ENCODE measurements at places on chromosomes 7 and 10.

DNA sequence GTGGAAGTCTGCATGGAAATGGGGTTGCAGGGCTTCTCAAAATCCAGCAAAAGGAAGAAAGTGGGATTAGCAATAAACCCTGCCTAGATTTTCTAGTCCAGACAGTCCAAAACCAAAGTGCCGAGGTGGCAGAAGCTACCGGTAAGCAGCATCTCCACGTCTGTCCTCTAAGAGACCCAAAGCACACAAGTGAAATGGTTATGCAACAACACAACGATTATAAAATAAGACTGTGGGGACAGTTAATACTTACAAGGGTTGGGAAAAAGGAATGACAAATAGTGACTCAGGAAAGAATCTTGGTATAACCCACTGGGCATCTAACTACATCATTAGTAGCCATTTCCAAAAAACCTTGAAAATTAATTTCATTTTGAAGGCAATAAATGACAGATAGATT lies 24.7 kb downstream of the CREB3L2 start:
- no peak for DNase-seq

DNA sequence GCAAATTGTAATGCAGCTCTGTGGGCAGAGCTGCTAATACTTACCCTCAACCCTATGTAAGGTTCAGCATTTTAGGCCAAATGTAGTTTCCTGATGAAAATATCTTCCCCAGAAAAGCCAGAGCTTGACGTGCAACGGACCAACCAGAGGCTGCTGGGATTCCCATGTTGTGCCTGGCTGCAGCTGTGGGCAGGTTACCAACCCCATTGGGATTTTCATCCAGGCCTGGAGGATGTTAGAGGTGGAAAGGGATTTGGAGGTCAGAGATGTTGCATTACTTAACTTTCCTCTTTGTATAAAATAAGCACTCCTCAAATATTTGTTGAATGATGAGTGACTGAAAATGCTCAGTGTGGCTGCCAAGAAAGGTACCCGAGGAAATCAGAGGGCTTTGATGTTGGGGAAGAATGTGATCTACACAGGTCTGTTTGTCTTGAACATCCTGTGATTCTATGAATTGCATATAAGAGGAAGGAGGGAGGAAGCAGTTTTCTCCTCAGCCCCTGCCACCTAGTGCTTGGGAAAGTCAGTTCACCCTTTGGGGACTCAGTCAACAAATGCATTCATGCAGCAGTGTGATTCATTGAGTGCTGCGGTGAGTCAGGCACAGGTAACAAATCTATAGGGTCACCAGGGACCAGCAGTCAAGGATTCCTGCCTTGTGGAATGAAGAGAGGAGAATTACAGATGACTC lies 487.2 kb downstream of the RPS24 start:
- DNase-seq, result no peak

- no peak for DNase-seq
Observed at GRCh38 chr10:110664483-110665420, 20.6 kb downstream of the RBM20 start.

- DNase-seq, result no peak
Observed at GRCh38 chr7:65915921-65916657, 43.2 kb downstream of the VKORC1L1 start.

DNA sequence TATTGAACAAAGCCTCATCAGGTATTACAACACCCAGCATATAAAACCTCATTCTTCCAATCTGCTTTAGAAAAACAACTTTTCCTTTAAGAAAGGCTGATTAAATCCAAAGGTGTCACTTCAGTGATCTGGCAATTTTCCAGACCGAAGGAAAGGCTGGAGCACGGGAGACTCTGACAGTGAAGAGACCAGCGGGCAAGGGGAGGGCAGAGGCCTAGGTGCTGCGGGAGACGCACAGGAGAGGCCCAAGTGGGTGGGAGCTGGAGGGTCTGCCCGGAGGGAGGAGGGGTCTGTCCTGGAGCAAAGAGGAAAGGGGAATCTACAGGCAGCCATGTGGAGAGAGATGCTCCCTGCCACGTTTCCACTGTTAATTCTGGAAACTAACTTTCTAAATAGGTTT lies 24.3 kb upstream of the PPP2R2D start:
- no peak for DNase-seq

GRCh38 chr10:114163062-114163461 lies 10.9 kb downstream of the CCDC186 start:
- no peak for DNase-seq

DNA sequence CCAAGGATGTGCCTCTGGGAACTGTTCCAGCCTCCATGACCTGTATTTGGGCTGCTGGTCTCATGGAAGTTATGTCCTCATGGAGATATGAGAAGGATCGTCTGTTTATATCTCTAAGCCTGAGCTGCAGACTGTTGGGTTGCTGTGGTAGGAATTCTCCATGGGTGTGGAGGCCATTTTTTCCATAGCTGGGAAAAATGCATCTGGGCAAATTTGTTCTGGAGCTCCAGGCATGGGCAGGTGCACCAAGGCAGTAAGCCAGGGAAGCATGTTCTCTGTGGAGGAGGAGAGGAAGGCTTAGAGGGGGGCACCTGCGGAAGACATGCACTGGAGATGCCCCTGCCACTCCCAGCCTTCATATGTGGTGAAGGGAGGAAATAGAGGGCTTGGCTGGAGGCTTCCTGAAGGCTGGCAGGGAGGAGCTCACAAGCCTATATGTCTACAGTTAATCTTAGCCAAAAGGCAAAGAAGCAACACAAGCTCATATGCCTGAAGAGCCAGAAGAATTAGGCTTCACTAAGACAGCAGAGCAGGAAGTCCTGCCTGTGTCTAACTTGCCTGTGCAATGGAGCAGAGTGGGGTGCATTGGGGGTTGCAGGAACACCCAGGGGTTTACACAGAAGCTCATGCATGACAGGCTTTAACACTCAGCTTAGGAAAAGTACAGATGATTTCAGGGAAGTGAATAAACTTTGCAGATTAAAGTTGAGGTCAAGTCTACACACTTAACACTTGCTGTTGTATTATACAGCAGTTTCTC lies 35.1 kb upstream of the CXCL12 start:
- DNase-seq, result no peak

DNA sequence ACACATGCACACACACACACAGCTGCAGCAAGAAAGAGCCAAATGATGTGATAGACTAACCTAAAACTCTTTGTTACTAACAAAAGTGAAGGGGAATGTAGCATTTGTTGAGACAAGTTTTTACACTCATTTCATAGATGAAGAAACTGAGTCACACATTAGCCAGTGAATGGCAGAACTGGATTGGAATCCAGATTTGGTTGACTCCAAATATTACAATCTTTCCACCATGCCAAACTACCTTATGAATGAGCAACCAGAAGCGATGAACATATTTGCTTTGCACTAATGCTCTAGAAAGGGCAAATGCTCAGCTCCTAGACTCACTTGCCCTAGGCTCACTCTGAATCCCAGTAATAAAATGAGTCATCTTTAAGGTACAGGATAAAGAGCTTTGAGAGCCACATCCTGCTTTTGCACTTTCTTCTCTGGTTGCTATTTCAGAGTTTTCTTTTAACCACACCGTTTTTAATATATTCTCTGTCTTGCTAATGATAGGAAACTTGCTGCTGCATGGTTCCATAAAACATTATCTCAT lies 111.9 kb downstream of the GPAM start:
- no peak for DNase-seq

GRCh38 chr10:13117841-13118783 lies 18.1 kb downstream of the OPTN start:
- DNase-seq, result no peak

DNA sequence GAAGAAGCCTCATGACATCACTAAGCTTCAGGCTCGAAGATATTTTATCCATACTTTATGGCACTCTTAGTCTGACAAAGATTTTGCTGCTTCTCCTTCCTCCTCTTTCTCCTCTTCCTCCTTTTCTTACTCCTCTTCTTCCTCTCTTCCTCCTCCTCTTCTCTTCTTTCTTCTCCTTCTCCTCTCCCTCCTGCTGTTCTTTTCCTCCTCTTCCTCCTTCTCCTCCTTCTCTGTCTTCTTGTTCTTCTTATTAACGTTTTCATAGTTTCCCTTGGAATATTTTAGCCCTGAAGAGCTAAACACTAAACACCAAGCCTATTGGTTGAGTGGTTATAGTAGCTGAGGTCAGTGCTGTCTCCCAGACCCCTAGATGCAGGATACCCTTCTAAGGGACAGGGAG lies 137.7 kb downstream of the CREB5 start:
- no peak for DNase-seq

DNA sequence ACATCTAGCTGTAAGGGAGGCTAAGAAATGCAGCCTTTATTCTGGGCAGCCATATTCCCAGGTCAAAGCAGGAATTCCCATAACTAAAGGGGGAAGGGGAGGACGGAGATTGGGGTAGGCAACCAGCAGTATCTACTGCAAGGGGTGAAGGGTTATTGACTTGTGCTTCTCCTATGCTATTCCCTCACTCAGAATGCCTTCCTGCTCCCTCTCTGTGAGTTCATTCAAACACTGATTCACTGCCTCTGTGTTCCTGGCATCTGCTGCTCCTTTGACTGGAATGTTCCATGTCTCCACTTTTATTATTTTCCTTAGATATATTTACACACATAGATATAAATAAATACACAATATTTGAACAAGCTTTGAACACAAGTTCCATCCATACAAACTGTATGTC lies 11.1 kb downstream of the HTR7 start:
- no peak for DNase-seq

- DNase-seq, result peak; percentile 35
Observed at GRCh38 chr10:59907918-59908807, 1.8 kb upstream of the CCDC6 start.

DNA sequence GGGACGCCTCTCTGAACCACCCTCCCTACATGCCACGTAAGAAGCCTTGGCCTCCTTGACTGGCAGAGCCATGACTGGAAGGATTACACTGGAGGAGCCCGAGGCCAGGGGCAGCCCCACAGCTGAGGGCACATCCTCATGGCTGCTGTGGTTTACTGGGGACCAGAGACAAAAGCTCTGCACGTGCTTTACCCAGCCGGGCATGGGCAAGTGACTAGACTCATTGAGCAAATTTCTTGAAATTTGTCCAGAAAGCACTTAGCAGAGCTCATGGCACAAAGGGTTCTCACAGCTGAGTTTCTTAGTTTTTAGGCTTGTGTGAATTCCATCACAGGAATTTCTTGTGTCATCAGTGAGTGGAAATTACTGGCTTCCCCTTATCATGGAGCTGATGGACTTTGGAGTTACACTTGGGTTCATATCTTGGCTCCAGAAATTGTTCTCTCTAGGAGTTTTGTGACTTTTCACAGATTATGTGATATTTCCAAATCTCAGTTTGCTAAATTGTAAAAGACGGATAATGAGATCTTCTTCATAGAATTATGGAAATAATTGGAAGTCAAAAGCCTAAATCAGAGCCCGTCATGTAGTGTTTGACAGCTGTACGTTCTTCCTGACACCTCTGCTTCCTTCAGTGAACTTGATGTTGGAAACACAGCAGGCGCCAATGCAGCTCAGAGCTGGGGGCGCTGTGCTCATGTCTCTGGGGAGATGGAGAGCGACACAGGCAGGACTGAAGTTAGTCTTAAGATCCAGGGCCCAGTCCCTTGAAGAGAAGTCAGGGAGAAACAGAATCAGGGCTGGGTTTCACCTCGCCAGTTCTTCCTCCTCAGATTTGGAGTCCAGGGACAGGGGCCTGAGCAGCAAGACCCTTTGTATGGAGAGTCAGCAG lies 47.7 kb upstream of the MGAM2 start:
- DNase-seq, result no peak

GRCh38 chr10:110717781-110718589 lies 73.8 kb downstream of the RBM20 start:
- DNase-seq, result peak; percentile 37

DNA sequence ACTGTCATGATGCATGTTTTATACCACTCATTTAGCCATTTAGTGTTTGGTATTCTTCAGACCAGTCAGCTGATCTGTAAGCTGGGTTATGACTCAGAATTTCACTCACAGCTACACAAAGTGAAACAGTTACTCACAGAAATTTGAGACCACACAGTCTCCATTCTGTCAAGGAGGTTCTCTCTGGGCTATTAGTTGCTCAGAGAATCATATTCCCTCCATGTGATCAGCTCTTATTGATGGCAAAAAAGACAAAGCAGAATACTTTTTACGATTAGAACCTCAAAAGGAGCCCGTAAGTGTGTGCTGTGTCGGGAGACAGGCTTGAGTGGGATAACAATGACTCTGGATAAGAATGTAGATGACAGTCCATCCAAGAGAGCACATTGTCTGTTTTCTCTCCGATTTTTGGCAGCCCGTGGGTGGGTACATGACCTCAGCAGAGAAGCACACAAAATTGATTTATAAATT lies 277.6 kb upstream of the SORCS1 start:
- no peak for DNase-seq

DNA sequence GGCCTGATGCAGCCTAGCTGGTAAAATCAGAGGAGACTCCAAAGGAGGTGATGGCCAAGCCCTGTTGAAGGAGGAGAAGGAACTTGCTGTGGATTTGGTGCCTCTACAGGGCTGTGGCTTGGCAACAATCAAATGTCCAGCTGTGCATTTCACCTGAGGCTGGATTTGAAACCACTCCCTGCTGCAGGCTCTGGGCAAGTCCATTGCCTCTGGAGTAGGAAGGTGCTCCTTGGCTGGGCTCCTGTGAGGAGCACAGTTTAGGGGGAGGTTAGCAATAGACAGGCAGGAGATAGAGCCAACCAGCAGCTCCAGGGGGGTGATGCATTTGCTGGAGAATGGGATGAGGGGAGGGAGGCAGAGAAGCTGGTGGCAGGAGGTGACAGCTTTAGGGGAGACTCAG lies 26.5 kb downstream of the CDH23 start:
- no peak for DNase-seq

DNA sequence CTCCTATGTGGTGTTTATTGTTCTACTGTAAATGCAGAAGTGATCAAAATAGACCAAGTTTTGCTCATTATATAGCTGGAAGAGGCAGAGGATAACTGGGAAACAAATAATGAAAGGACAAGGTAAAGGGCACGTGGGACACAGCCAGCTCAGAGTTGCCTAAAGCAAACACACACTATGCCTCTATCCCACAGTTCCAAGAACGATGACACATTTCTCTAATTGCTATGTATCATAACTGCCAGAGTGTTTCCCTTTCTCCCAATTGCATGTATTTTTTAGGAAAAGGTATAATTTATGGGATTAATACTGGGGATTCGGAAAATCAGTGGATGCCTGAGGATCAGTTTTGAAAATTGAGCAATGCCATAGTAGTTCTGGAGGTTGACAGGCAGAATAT lies 49.0 kb downstream of the CCDC71L start:
- no peak for DNase-seq

DNA sequence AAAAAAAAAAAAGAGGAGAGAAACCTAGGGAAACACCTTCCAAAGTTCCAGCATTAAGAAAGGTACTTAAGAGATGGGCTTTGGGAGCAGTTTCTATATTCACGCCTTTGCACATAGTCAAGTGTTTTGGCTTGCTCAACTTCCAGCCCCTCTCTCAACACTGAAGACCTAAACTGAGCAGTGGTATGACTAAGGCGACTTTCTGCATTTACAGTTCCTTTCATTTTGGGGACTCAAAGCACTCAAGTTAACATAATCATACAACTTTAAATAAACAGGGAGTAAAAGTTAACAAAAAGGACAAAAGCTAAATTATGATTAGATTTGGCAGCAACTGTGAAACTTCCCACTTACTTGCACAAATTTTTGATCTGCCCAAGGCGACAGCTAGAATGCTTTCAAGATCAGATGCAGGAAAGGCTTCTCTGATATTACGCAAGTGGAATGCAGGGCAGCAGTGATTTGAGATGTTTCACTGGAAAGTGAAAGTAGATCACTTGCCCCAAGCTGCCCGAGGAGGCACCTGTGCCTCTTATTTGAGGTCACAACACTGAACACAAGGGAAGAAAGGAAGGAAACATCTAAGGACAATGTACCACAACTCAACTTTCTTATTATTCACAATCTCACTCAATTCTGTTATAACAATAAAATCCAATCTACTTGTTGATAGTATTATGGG lies 199.5 kb downstream of the SKAP2 start:
- DNase-seq, result peak; percentile 10

GRCh38 chr7:50589364-50589763 lies 24.2 kb upstream of the DDC start:
- no peak for DNase-seq

All from CD4-positive, alpha-beta T cell treated with Interferon gamma for 1 hour (primary cell).